ENCODE measurements at places on chromosomes 3 and 15.

DNA sequence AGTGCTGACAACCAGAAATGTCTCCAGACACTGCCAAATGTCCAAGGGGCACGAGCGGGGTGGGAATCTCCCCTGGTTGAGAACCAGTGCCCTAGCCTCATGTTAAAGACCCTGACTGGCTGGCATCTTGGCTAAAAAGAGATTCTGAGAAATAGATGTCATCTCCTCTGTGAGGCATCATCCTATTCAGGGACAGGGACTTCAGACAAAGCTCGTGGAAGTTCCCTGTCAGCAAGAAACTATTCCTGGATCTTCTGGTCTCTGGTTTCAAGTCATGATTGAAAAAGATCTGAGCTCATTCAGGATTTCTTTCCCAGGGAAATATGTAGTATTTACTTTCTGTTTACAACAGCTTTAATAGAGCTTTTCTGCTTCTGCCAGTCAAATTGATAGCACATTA is 10.8 kb downstream of the WDR5B start:
- no peak for DNase-seq

GRCh38 chr15:97947465-97948260 is 12.8 kb upstream of the ARRDC4 start:
- DNase-seq: no peak

DNA sequence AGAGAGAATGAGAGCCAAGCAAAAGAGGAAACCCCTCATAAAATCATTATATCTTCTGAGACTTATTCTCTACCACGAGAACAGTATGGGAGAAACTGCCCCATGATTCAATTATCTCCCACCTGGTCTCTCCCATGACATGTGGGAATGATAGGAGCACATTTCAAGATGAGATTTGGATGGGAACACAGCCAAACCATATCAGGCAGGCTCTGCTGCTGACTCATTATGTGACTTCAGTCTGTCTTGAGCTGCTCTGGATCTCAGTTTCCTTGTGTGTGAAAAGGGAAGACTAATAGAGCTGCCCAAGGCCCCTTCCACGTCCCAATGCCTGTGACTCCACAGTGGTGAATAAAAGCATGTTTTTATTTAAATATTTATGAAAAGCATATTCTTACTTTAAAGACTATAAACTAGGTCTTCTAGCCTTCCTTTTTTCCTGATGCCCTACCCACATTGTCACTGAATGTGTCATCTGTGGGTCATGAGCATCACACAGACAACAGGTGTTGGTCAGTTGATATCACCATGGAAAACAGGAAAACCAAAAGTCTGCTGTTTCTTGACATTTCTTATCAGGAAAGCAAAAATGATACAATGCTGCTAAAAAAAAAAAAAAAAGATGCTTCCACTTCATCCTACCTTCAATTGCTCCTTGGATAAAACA is 96.0 kb upstream of the PPP2R3A start:
- peak; percentile 57 for DNase-seq

DNA sequence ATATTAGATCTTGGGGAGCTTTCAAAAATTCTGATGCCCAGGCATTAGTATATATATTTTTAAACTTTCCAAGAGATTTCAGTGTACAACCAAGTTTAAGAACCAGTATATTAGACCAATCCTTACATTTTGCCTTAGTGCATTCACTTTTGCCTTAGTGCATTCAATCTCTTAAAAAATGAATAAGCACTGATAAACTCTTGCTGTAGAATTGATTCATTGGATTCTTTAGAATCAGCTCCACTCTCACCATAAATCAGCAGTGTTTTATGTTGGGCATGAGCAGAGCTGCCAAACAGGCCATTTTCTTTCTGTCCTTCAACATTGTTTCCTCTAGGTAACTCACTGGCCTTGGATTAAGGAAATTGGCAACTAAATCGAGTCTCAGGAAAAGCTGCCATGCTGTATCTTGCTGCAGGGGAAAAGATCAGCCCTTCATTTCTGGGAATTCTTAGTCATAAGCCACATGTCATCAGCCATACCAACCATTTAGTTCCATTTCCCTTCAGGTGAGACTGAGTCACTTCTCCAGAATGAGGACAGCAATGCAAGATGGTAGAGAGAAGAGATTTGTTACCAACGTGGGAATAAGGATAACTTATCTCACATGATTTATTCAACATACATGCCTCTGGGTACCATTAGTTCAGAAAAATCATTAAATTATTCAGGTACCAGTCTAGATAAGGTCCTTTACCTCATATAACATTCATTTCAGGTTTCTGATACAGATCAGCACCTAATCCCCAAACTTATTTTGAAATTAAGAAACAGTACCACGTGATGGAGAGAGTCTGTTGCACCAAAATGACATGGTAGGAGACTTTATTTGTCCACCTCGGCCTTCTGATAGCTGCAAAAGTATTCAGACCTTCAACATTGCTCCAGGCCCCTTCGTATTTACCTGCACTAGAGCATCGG is 192.5 kb downstream of the P3H2 start:
- peak; percentile 46 for DNase-seq

DNA sequence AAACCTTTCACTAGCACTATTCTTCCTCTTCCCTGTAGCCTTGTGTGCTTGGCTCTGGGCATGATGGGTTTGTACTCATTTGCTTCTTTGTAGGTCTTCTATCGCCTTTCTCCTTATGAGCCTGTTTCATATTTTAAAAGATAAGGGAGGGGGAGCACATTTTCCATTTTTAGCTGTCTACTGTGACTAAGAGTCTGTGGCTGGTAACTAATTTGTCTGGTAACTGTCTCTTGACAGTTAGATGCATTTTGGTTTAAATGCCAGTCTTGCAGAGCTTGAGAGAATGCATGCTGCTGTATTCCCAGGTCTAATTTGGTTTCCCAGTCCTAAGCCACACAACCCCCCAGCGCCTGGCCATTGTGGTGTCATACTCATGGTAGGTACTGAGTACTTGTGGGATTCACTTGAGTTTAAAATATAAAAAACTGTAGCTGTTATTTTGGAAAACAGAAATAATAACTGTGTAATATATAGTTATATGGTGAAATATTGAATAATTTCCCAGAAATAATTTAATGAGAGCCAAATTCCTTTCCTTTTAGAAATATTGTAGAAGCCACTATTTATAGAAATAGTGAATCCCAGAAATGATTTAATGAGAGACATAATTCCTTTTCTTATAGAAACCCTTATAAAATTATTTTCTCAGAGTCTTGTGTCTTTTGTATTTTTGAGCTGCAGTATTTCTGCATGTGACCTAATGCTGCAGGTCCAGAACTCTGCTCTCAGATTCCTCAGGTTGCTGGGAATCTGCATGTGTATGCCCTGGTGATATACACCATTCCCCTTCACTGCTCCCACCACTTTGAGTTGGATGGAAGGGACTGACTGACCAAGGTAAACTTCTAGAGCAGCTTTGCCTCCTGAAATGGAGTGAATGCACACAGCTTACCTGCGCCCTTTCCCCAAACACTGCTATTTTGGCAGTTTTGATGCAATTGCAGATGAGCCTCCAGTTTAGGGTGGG is 13.9 kb upstream of the GPR171 start:
- peak; percentile 84 for DNase-seq

Measured in fibroblast of upper back skin (primary cell).